ENCODE measurements at places on chromosomes 5 and 9.
A peak's percentile ranks its signal among the peaks of the same experiment; 100 is the strongest.

DNA sequence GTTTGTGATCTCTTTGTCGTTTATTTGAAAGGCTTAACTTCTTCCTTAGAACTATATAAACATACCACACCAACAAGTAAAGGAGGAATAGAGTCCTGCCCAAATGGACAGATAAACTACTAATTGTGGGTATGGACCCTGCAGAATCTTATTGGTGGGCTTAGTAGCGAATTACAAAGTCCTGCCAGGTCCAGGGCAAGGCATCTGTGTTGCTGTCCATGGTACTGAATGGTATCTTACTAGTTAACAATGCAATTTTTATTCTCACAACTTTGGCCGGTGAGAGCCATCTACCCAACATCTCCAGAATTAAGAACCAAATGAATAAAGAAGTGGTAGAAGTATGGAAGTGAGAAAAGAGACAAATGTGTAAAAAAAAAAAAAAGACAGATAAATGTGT lies 1782.4 kb upstream of the WWC1 start:
- no peak for DNase-seq
- no peaks in the 10 kb centered on the region for H3K36me3 ChIP-seq
- no peaks in the 10 kb centered on the region for H3K4me1 ChIP-seq
- no peaks in the 10 kb centered on the region for H3K27me3 ChIP-seq
- H3K27ac ChIP-seq = no peak overlapping the region

DNA sequence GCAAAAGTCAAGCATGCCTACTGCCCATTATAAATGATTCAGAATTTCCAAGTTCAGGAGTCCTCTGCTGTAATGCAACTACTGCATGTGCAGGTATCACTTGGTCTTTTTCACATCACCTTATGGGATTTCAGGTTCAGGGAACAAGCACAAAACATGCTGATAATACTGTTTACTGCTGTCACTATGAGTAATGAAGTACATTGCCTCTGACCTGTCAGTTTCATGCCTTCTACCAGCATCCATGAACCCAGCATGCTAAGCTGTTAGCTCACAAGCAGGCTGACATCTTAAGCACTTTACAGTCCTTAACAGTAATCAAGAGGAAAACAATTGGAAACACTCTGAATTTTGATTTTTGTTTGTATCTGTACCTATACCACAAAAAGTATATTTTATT lies 743.8 kb downstream of the CDH12 start:
- H3K36me3 ChIP-seq = no peaks in the 10 kb centered on the region
- no peaks in the 10 kb centered on the region for H3K27me3 ChIP-seq
- no peaks in the 10 kb centered on the region for H3K4me1 ChIP-seq
- H3K4me3 ChIP-seq = no peak overlapping the region

GRCh38 chr9:109912726-109913460 lies 132.9 kb downstream of the PALM2AKAP2 start:
- DNase-seq = no peak
- no peaks in the 10 kb centered on the region for H3K27me3 ChIP-seq
- peaks cover 38% of the 10 kb centered on the region for H3K4me1 ChIP-seq
- H3K27ac ChIP-seq = peak overlapping the region; percentile 13
- H3K36me3 ChIP-seq = no peaks in the 10 kb centered on the region

DNA sequence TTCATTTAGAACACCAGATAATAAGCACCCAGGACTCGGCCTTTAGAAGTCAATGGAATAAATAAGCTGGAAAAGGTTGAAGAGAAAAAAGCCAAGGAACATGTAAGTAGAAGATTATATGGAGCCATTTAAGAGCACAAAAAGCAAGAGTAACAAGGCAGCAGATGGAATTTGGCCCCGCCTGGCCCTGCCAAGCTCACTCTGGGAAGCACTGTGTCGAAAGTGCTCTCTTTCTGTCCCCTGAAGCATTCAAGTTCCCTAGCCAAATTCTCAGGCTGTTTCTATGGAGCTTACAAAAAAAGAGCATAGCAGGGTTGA lies 73.0 kb upstream of the GPR151 start:
- peaks cover 6% of the 10 kb centered on the region for H3K27me3 ChIP-seq
- no peak overlapping the region for H3K4me3 ChIP-seq
- no peaks in the 10 kb centered on the region for H3K4me1 ChIP-seq
- no peak for DNase-seq

GRCh38 chr5:116554764-116555163 lies 19.9 kb downstream of the SEMA6A start:
- H3K27ac ChIP-seq = no peak overlapping the region
- no peak for DNase-seq

DNA sequence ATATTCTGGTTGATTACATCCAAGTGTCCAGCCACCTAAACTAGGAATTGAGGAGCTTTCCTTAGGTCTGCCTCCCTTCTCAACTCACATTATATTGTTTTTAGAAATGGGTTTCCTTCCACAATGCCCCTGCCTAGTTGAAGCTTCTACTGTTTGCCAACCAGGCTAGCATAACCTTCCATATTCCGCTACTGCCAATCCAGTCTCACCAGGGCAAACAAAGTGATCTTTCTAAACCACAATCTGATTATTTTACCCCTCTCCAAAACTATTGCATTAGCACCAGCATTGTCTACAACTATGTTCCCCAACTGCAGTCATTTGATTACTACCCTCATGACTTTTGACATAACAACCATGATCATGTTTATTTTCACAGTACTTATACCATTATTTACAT lies 115.8 kb upstream of the RASEF start:
- H3K4me1 ChIP-seq = no peaks in the 10 kb centered on the region
- H3K27me3 ChIP-seq = no peaks in the 10 kb centered on the region
- H3K36me3 ChIP-seq = no peaks in the 10 kb centered on the region
- H3K4me3 ChIP-seq = no peak overlapping the region
- DNase-seq = no peak

DNA sequence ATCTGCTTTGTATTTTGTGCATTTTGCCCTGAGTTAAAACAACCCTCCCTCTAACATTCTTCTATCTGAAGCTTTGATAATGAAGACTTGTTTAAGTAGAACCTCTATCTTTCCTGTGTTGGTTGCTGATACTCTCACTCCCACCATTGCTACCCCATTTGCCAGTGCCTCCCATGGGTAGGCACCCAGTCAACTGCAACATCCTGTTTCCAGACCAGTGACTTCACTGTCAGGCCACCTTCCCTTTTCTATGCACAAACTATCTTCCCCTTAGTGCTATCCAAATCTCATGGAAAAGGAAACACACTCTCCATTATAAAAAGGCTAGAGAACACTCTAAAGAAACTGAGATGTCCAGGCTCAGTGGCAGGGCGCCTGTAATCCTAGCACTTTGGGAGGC lies 5.6 kb upstream of the IARS1 start:
- no peaks in the 10 kb centered on the region for H3K27me3 ChIP-seq
- DNase-seq = no peak
- H3K27ac ChIP-seq = peak overlapping the region; percentile 74
- peaks cover 8% of the 10 kb centered on the region for H3K4me1 ChIP-seq

DNA sequence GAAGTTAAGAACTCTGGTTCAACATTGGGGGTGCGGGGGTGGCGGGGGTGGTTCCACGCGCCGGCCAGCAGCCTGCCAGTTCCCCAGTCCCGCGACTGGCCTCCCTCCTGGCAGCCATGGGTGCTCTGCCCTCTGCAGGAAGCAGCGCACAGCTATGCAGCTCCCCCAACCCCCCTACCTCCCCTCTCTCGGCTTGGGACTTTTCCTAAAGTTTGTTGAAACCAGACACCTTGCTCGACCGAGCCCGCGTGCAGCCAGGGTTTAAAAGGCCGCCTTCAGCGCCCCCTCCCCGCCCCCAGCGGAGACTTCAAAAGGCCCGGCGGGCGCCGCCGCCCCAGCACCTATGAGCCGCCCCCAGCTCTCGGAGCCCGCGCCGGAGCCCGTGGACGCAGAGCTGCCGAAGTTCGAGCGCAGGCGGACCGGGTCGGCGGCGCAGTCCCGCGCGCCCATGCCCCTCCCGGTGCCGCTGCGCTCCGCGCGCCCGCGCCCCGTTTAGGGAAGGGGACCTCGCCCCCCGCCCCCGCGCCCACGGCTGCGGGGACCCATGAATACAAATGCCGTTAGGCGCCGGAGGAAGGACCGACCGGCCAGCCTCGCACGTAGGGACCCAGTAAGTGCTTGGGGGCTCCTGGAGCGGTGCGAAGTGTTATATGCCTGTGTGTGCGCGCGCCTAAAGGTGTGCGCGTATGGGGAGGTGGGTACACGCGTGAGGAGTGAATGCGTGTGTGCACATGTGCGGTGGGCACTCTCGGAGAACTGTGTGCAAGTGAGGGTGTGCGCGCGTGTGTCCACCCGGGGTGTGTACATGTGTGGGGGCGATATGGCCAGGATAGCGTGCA lies 1.4 kb upstream of the COL27A1 start:
- DNase-seq = no peak
- peak overlapping the region; percentile 78 for H3K4me3 ChIP-seq
- no peaks in the 10 kb centered on the region for H3K36me3 ChIP-seq
- H3K27ac ChIP-seq = no peak overlapping the region

GRCh38 chr9:35518981-35519679 lies 29.2 kb downstream of the RUSC2 start:
- no peaks in the 10 kb centered on the region for H3K36me3 ChIP-seq
- H3K27me3 ChIP-seq = no peaks in the 10 kb centered on the region
- DNase-seq = no peak
- H3K27ac ChIP-seq = peak overlapping the region; percentile 92

DNA sequence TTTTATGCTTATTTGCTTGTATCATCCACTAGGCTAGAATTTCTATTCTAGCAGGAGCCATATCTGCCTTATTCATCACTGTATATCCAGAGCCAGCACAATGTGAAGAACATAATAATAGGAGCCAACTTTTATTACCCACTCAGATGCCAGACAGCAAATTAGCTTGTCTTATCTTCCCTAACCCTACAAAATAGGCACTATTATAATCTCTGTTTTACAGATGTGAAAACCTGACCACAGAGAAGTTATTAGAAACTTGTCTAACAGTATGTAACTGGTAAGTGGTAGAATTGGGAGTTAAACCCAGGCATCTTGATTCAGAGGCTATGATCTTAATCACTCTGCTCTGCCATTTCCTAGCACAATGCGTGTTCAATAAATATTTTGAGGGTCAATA lies 579.5 kb downstream of the CAAP1 start:
- H3K4me3 ChIP-seq = no peak overlapping the region
- no peaks in the 10 kb centered on the region for H3K27me3 ChIP-seq
- DNase-seq = no peak
- no peaks in the 10 kb centered on the region for H3K4me1 ChIP-seq
- no peak overlapping the region for H3K27ac ChIP-seq

DNA sequence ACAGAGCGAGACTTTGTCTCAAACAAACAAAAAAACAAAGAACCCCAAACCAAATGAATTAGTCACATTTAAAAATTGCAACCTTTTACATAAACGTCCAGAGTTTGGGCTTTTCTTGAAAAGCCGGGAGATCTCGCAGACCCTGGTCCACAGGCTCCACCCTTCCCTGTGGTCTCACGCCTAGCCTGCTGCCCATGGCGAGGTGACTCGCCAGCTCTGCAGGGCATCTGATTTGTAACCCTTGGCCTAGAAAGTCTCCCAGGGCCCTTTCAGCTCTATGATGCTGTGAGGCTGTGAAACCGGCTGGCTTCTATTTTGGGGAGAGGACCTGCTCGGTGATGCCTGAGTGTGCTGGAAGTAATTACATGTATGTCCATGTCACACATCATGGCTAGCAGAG lies 44.7 kb upstream of the PHYKPL start:
- H3K36me3 ChIP-seq = no peaks in the 10 kb centered on the region
- DNase-seq = no peak
- H3K27ac ChIP-seq = no peak overlapping the region
- H3K27me3 ChIP-seq = no peaks in the 10 kb centered on the region
- no peaks in the 10 kb centered on the region for H3K4me1 ChIP-seq
- H3K4me3 ChIP-seq = no peak overlapping the region

GRCh38 chr9:129007035-129007765 lies 20.9 kb downstream of the SH3GLB2 start:
- peaks cover 15% of the 10 kb centered on the region for H3K4me1 ChIP-seq
- no peak overlapping the region for H3K4me3 ChIP-seq
- peaks cover 3% of the 10 kb centered on the region for H3K36me3 ChIP-seq
- no peaks in the 10 kb centered on the region for H3K27me3 ChIP-seq

DNA sequence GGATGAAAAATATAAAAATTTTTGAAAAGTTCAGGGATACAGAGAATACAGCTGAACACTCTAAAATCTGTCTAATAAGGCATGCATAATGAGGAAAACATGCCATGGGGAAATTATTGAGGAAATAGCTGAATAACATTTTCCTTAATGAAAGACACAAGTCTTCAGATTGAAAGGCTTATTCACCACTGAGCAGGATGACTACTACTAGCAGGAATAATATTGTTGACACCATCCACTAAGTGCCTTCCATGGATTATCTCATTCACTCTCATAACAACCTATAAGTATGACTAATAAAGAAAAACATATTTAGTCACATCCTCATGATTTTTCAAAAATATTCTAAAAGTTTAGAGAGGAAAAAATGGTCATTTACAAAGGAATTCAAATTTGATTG lies 96.7 kb upstream of the FER start:
- no peaks in the 10 kb centered on the region for H3K27me3 ChIP-seq
- no peak overlapping the region for H3K4me3 ChIP-seq
- DNase-seq = no peak
- H3K36me3 ChIP-seq = no peaks in the 10 kb centered on the region
- H3K27ac ChIP-seq = no peak overlapping the region
- no peaks in the 10 kb centered on the region for H3K4me1 ChIP-seq

DNA sequence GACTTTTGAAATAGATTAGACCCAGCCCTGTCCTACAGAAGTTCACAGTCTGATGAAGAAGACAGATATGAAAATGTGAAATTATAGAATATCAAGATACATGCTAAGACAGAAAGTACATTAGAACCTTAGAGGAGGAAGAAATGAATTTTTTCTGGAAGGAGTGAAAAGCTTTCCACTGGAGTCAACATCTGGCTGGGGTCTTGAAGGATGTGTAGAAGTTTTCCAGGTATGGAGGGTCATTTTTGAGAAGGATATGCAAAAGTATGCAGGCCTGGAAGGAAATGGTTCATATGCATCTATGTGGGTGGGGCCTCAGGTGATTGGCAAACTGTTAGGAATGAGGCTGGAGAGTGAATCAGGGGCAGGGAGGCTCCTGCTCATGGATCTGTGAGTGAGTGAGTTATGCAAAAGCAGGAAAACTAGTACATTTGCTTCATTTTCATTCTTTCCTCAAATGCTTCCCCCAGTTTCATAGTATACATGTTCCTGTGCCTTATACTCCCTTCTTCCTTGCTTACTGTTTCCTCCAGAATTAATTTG lies 142.3 kb downstream of the GRIA1 start:
- H3K36me3 ChIP-seq = no peaks in the 10 kb centered on the region
- no peak overlapping the region for H3K27ac ChIP-seq
- no peaks in the 10 kb centered on the region for H3K27me3 ChIP-seq
- no peaks in the 10 kb centered on the region for H3K4me1 ChIP-seq
- no peak for DNase-seq

Data from psoas muscle (tissue), 8 donors.